Activated T-cell treated with anti-CD3 and anti-CD28 coated beads for 24 hours (primary cell): ENCODE measurements at places on chromosomes 1 and 21.
A peak's percentile ranks its signal among the peaks of the same experiment; 100 is the strongest.

- DNase-seq = no peak
Measured at GRCh38 chr1:109392788-109393616, 4.7 kb downstream of the SORT1 start.

- no peak for DNase-seq
Measured at GRCh38 chr1:42052072-42052699, 101.0 kb upstream of the GUCA2B start.

DNA sequence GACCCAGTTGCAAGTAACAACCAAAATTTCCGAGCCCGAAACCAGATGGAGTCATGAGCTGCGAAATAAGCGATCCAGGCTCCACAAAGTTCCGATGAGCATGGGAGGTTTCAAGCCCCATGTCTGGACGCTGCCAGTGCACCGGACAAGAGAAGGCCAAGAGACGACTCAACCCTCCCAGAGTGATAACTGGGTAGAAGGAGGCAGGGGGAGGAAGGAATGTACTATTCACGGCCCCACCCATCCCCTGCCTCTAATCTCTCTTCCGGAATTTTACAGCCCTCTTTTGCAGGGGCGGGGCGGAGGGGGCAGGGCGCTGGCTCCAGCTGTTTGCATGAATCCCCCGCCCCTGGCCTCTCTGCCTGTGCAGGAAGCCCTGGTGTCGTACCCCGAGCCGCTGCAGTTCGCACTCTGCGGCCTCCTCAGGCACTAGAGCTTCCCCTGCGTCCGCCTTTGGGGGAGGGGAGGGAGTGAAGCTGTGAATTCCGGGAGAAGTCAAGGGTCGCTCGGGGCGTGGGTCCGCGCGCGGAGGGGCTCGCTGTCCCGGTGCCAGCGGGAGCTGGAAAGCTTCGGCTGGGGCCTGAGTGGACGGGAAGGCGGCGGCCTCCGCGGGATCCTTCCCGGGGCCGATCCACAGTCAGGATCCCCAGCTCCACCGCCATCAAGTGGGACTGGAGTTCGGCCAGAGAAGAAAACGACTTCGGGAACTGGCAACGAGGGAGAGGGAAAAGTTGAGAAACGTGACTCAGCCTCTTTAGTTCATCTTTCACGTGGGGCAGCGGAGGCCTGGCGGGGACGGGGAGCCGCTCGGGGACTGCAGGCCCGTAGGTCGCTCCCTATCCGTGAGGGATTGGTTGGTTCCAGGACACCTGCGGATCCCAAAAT, 6.3 kb upstream of the PTP4A2 start:
- peak; percentile 65 for DNase-seq

DNA sequence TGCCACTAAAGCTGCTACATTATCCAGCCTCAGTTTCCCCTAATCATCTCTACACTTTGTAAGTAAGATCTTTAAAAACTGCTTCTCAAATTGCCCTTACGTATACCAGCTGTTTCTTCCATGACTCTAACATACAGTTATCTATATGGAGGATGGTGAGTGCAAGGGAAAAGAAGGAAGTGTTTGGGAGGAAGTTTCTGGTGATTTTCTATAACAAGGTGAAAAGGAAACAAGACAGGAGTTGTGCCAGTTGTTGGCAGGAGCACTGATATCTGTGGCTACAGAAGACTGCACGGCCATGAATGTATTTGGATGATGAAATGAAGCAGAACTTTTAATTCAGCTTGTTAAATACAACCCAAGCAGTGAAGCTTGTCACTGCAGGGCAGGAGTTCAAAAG, 32.3 kb upstream of the NHLH2 start:
- no peak for DNase-seq

DNA sequence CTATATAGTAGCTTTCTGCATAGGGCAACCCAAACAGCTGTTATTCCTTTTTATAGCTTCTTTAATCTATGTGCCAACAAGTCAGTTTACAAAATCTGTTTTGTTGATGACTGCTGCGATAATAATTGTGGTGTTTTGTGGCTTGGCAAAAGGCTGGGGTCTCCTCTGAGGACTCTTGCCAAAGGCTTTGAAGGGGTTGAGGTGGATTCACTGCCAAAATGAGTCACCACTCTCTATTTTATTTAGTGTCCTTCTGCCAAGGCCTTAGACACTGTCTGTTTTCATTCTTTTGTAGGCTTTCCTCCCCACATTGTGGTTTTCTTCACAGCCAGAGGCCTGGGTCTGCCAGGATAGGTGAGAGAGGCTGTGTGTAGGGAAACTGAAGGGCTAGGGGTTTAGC, 161.8 kb downstream of the NFIA start:
- no peak for DNase-seq

DNA sequence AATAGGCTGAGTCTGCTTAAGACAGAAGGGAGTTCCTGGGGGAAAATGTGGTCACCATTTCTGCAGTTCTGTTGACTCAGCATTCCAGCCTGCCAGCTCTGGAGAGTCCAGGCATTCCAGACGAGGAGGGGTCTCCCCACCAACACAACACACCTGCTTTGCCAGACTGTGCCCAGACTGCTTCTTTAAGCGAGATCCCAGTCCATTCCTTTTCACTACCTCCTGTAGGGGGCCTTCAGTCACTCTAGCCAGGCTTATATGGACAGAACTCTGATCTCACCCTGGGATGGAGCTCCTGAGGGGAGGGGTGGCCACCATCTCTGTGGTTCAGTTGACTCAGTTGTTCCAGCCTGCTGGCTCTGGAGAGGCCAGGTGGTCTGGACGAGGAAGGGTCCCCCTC, 48.5 kb downstream of the UBE2U start:
- DNase-seq = no peak

GRCh38 chr1:205530116-205530515, 25.6 kb downstream of the CDK18 start:
- no peak for DNase-seq
